NCI-H524 treated with DMSO at 0.1 percent for 48 hours (cell line): ENCODE measurements at places on chromosomes 6 and 20.

DNA sequence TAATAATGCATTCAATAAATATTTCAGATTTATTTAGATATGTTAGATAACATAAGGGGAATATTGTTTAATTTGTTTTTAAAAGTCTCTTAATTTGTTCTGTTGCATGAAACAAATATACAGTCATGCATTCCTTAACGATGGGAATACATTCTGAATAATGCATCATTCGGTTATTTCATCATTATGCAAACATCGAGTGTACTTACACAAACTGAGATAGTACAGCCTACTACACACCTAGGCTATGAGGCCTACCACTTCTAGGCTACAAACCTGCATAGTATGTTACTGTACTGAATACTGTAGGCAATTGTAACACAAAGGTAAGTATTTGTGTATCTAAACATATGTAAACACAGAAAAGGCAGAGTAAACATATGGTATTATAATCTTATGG lies 118.7 kb downstream of the EPHA7 start:
- no peak for DNase-seq

GRCh38 chr6:22668717-22669116 lies 99.4 kb downstream of the HDGFL1 start:
- DNase-seq, result no peak

DNA sequence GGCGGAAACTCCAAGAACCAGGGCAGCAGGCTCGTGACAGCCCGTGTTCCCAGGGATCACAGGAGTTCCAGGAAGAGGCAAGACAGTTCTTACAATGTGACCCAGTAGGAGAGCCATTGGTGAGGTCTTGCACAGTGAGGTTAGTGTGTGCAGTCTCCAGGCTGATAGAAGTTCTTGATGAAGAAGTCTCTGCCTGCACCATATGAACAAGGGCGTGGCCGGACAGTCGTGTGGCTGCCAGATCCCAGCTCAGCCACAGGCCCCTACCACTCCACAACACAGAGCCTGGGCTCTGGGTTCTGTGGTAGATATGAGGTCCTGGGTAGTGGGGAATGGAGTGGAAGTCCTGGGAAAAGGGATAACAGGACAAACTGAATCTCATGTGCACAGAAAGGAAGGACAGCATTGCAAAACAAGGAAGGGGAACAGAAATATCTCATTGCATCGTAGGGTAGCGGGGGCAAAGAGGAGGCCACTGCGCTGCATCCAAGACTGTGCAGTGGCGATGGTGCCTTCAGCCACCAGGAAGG lies 65.2 kb downstream of the STX11 start:
- no peak for DNase-seq

GRCh38 chr6:44305200-44305725 lies 7.9 kb downstream of the AARS2 start:
- no peak for DNase-seq

- no peak for DNase-seq
These were observed 32.0 kb downstream of the RPP40 start for GRCh38 chr6:4971851-4972250.

- peak; percentile 55 for DNase-seq
These were observed 1.8 kb upstream of the SAMD5 start for GRCh38 chr6:147506704-147507114.

DNA sequence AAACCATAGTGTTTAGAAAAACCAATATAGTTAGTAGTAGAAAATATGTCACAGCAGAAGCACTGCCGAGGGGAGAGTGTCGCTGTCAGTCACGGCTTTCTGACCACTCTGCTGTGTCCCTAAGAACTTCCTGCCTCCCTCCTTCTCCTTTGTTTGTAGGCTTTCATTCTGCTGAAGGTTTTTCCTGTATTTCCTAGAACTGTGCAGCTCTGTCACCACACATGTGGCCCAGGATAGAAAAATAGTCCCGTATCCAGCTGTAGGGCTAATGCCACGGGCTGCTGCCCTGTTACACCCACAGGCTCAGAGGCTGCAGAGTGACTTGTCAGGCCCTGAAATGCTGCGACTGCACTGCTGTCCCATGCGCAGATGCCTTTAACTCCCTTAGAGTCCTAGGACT lies 52.6 kb upstream of the SYNJ2 start:
- DNase-seq, result no peak

GRCh38 chr6:16496210-16496609 lies 257.8 kb downstream of the GMPR start:
- DNase-seq, result no peak

GRCh38 chr20:63831993-63832686 lies 1.1 kb upstream of the ZBTB46 start:
- no peak for DNase-seq

DNA sequence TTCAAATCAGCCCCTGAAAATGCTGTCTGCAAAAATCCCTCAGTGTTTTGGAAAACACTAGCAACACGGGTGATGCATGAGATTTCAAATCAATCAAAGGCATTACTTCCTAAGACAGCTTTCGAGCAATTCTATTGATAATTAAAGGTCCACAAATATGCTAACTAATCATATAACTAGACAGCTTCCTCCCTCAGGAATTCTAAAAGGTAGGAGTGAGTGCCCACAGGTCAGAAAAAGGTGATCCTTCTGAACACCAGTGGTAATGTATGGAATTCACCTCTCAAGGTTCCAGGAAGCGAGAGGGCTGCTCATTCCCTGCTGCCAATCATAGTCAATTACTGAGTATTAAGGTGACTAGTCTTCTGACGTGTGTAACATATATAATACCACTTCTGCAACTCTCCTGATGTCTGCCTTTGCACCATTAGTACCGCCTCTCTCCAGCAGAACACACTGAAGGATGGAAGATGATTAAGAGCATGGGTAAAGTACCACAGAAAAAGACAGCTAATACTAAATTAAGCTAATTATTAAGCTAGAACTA lies 16.4 kb downstream of the MAN1A1 start:
- no peak for DNase-seq

DNA sequence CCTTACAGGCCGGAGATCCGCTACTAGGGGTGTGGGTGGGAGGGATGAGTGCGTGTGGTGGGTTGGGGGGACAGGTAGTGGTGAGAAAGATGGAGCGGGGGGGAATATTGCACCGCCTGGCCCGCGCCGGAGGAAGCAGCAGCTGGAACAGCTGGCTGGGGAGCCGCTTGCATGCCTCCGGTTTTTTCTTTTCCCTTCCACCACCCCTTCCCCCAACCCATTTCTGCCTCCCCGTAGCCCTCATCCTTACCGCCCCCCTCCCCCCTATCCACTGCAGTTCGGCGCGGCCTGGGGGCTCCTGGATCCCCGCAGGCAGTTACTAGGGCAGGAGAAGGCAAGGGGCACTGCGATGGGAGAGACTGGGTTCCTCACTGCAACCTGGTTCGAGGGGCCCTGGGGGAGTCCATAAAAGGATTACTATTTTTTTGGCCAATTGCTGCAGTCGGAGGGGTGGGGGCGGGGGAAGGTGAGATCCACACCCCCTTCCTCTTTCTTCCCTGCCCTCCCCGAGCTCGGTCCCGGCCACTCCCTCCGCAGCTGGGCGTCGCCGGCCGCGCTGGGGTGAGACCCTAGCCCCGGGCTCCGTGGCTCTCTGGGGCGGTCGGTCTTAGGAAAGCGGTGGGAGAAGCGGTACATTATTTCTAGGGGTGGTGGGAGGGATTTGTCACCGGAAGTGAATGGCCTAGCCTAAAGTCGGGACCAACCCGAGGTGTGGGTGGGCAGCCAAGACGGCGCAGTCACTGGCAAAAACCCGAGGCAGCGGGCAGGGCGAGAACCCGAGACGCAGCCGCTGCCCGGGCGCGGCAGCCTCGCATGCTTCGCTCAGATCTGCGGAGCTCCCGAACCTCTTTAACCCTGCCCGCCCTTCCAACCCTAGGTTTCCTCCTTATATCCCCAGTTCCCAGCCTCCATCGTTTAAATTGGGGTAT lies 824 bp upstream of the TBCC start:
- DNase-seq, result peak; percentile 91

GRCh38 chr6:158584236-158584651 lies 24.4 kb downstream of the TMEM181 start:
- no peak for DNase-seq

- no peak for DNase-seq
These were observed 266.2 kb upstream of the ZFP64 start for GRCh38 chr20:52457826-52458225.

DNA sequence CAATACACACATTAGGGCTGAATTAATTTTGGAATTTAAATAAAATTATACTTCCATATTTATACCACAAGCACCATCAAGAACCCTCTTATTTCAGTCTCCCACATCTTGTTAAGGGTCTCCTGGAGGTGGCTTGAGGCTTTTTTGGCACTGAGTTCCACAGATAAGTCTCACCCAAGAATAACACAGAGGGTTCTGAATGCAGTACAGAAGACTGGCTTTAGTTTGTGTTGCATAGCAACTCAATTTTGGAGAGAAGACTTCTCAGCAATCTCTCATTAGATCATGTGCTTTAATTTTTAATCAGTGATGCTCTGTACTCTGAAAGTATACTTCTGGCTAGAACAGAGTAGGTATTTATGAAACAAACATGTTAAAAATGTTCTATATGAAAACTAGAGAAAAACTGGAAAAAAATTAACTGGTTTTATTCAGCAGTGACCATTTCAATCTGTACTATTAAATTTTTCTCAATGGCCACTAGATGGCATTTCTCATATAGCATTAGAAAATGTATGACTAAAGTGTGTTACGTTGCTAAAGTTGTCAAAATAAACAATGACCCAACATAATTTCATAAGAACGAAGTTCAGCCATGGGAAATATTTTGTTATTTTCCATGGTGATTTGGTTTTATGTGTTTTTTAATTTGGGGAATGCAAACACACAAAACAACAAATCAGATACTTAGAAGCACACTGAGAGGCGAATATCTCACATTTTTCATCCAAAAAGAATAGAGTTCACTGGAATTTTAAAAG lies 32.7 kb upstream of the MAP7 start:
- no peak for DNase-seq

- DNase-seq, result no peak
These were observed 30.7 kb downstream of the PTPN1 start for GRCh38 chr20:50540620-50541605.
